Fibroblast of the aortic adventitia (primary cell): ENCODE measurements at places on chromosomes 7 and 10. TPM values are rescaled to one million over a fixed set of nuclear protein-coding genes. Genes with fewer than 3 reads are reported as not detected.
A peak's percentile ranks its signal among the peaks of the same experiment; 100 is the strongest.

- peak; percentile 17 for DNase-seq
These were observed 194.0 kb downstream of the DOCK4 start for GRCh38 chr7:112012242-112012641.

GRCh38 chr10:49803988-49804387 lies 41.9 kb upstream of the OGDHL start:
- DNase-seq = no peak

DNA sequence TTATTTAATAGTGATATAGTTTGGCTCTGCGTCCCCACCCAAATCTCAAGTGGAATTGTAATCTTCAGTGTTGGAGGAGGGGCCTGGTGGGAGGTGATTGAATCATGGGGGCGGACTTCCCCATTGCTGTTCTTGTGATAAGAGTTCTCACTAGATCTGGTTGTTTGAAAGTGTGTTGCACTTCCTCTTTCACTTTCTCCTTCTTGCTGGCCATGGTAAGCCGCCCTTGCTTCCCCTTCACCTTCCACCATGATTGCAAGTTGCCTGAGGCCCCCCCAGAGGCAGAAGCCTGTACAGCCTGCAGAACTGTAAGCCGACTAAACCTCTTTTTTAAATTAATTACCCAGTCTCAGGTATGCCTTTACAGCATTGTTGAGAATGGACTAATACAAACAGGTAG lies 101.4 kb downstream of the MTPAP start:
- no peak for DNase-seq

GRCh38 chr7:133511252-133511651 lies 258.4 kb downstream of the EXOC4 start:
- no peak for DNase-seq

Gene FRAT1
- 1.5 and 5.6 TPM in 2 replicates for total RNA-seq
